IMR-90 (cell line): ENCODE measurements at places on chromosomes 5 and 9. TPM values are rescaled to one million over a fixed set of nuclear protein-coding genes. Genes with fewer than 3 reads are reported as not detected.

- no peaks in the 10 kb centered on the region; the same call in 1 of the 2 replicates for H3K27me3 ChIP-seq
- DNase-seq, result no peak
- no peaks in the 10 kb centered on the region for H3K36me3 ChIP-seq
Measured at GRCh38 chr5:76757049-76757448, 41.1 kb downstream of the F2R start.

GRCh38 chr5:177300951-177301350, 2.6 kb downstream of the RAB24 start:
- H3K36me3 ChIP-seq, result peaks cover 26% of the 10 kb centered on the region
- H3K4me1 ChIP-seq, result peaks cover 12% of the 10 kb centered on the region
- H3K27ac ChIP-seq, result no peak overlapping the region
- no peak overlapping the region for H3K4me3 ChIP-seq
- no peaks in the 10 kb centered on the region for H3K27me3 ChIP-seq

DNA sequence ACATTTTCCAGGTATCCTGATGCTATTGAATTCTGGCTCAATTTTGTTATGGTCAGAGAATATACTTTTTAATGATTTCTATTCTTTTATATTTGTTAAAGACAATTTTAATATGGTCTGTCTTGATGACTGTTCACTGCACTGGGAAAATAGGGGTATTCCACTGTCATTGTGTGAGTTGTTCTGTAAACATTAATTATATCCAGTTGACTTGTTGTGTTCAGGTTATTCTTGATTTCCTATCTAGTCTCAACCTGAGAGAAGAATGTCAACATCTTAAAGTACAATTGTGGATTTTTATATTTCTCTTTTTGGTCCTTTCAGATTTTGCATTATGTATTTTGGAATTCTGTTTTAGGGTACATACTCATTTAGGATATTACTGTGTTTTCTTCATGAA, 59.9 kb upstream of the EXOC3 start:
- peaks cover 22% of the 10 kb centered on the region for H3K4me1 ChIP-seq
- no peak overlapping the region for H3K27ac ChIP-seq
- H3K4me3 ChIP-seq, result no peak overlapping the region
- H3K36me3 ChIP-seq, result peaks cover 25% of the 10 kb centered on the region
- DNase-seq, result no peak
- H3K27me3 ChIP-seq, result no peaks in the 10 kb centered on the region

Gene NEUROG1
- total RNA-seq, result not detected in 2 replicates

Gene SPINK7
- not detected in 2 replicates for total RNA-seq

- peaks cover 9% of the 10 kb centered on the region for H3K4me1 ChIP-seq
- H3K4me3 ChIP-seq, result no peak overlapping the region
- H3K36me3 ChIP-seq, result peaks cover 6% of the 10 kb centered on the region
- no peaks in the 10 kb centered on the region for H3K27me3 ChIP-seq
- no peak overlapping the region for H3K27ac ChIP-seq
Measured at GRCh38 chr9:5518171-5518936, 8.0 kb downstream of the PDCD1LG2 start.

DNA sequence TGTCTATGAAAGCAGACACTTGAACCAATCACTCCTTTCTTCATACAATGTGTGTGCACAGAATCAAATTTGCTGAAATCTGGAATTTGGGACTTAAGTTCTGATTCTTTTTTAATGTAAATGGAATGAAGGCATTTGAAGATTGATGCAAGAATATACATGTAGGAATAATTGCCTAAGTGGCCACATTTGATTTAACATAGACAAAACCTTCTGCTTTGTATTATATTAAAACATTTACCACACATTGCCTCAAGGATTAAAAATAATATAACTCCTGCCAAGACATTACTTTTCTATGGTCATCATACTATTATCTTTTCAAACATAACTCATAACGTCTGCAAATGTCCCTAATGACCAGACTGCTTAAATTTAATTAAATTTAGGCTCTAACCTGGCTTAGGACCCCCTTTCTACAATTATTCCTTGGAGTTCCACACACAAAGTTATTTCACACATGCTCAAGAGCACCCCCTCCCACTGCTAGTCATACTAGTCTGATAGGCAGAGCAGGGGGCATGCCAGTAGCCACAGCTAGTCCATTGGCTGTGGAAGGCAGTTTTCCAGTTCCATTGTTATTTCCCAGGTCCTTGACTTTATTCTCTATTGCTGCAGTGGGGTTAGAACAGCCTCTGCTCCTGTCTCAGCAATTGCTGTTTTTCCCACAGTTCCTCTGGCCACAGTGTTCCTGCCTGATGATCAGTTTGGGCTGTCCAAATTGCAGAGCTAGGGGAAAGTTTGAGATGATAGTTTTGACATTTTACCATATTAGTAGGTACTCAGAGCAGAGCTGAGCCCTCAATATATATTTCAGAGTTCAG, 360.6 kb upstream of the GRAMD2B start:
- no peaks in the 10 kb centered on the region for H3K27me3 ChIP-seq
- H3K27ac ChIP-seq, result no peak overlapping the region
- H3K4me3 ChIP-seq, result no peak overlapping the region
